Lower lobe of right lung (tissue), 2 donors: ENCODE measurements at places on chromosomes 4 and X. TPM values are rescaled to one million over a fixed set of nuclear protein-coding genes. Genes with fewer than 3 reads are reported as not detected.

POLN gene
- total RNA-seq: 2.2 TPM

ZDHHC9 gene
- total RNA-seq: 36.1 TPM

CITED1 gene
- 0.65 TPM for total RNA-seq

GRCh38 chr4:11081006-11081405, 347.7 kb downstream of the HS3ST1 start:
- DNase-seq: no peak

GRCh38 chr4:89496851-89497250, 189.3 kb upstream of the GPRIN3 start:
- DNase-seq: no peak

GRCh38 chrX:152220606-152221005, 82.2 kb upstream of the MAGEA10 start:
- DNase-seq: no peak

DNA sequence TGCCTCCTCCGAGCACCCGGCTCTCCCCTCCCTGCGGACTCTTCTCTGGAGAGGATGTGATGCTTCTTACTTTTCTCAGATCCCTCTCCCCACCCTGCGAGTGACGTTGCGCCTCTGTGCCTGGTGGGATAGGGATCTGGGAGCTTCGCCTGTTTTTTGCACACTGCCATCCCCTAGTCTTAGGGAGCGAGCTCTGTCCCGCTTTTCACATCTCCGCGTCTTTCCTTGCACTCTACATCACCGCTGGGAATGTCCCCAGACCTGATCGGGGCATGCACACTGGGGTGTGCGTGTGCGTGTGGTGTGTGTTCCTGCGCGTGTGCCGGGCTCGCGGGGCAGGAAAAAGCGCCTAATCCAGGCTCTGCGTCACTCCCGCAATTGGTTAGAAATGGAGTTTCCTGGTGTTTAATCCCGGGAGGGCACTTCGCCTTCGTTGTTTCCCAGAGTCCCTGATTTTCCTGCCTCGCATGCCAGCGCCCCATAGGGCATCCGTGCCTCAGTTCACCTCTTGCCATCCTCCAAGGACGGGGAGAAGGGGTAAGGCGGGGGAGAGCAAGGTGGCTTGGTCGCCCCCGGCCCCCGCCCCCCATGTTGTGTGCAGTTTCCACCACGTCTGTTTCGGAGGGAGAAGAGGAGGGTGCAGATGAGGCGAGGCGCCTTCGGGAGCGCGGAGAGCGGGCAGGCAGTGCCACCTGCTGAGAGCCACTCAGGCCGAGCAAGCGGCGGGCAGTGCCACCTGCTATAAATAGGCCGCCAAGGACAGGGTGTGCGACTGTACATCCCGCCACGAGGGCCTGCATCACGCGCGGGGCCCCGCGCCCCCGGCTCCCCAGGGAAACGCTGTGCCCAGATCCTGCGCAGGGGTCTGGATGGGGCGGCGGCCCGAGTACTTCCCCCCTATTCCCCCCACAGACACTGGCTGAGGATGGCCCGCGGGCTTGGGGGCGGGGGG, 759 bp upstream of the TBC1D1 start:
- DNase-seq: peak; percentile 86

LANCL3 gene
- 1.7 TPM for total RNA-seq

ART3 gene
- not detected for total RNA-seq
